Activated CD8-positive, alpha-beta memory T cell treated with anti-CD3 and anti-CD28 coated beads for 48 hours (primary cell): ENCODE measurements at places on chromosomes 3 and 15.

DNA sequence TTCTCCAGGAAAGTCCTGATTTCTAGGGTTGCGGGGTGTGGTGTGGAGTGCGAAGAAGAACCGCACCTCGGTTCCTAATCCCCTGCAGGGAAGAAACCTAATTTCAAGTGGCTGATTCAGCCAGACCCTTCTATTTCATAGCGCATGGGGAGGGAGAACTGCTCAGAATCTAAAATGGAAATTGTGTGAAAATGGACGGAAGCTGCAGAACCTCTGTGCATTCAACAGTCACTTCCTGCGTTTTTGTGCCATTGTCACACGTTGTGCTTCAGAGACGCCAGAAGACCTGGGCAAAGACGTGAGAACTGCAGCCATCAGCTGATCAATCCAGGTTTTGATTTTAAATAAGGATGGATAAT lies 1.2 kb downstream of the SIDT1 start:
- no peak for DNase-seq

DNA sequence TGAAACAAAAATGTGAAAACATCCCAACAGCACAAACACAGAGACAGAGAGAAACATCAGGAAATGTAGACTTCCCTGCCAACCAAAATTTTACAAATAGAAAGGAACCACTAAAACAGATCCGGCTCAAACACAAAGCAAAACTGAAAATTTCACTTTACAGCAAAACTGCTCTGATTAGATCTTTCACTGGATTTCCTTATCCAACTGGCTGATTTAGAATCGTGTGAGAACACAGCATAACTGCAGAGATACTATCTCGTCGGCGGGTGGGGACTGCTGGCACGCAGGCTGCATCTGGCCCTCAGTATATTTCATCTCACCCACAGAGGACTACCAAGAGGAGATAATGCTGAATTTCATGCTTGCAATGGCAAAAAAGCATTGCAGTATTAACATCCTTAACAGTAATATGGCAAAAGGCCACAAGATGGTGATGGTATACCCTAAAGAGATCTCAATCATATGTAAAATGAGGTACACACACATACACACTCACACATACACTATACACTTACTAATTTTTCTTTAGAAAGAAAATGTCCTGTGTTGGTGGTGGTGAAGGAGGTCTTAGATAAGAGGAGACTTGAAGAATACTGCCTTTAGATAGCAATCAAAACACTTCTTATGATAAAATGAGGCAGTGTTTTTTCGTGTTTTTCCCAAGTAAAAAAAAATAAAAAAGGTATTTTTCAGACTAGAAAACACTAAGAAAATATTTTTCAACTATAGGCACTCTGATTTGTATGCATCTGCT lies 10.6 kb upstream of the LEO1 start:
- peak; percentile 20 for DNase-seq

GRCh38 chr3:124362455-124362854 lies 367.8 kb upstream of the UMPS start:
- no peak for DNase-seq

- DNase-seq = no peak
Observed at GRCh38 chr3:148330542-148330941, 367.2 kb upstream of the AGTR1 start.

GRCh38 chr3:72628065-72628464 lies 220.2 kb downstream of the SHQ1 start:
- DNase-seq = no peak

DNA sequence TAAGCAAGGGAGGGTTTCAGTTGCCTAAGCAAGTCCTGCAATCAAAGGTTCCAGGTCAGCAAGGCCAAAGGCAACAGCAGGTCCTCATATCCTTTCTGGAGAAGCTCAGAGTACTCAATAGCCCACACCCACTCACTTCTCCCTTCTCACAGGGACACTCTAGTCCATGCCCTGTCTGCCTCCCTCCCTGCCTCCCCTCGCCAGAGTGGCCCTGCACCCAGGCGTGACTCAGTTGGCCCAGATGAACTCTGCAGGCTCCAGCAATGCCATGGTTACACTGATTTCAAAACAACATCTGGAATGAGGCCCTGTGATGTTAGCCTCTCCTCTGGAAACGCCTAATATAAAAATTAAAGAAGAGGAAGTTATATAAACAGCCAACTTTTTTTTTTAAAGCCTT lies 32.9 kb downstream of the IL16 start:
- DNase-seq = no peak

GRCh38 chr15:99635794-99636193 lies 70.0 kb downstream of the MEF2A start:
- DNase-seq = no peak

GRCh38 chr15:44394562-44394961 lies 32.9 kb upstream of the CTDSPL2 start:
- no peak for DNase-seq

GRCh38 chr3:123716411-123716810 lies 131.6 kb upstream of the HACD2 start:
- no peak for DNase-seq

GRCh38 chr3:2978977-2979732 lies 131.0 kb downstream of the IL5RA start:
- no peak for DNase-seq
